Urinary bladder (tissue), 4 donors: ENCODE measurements at places on chromosomes 4 and X. TPM values are rescaled to one million over a fixed set of nuclear protein-coding genes. Genes with fewer than 3 reads are reported as not detected.

DNA sequence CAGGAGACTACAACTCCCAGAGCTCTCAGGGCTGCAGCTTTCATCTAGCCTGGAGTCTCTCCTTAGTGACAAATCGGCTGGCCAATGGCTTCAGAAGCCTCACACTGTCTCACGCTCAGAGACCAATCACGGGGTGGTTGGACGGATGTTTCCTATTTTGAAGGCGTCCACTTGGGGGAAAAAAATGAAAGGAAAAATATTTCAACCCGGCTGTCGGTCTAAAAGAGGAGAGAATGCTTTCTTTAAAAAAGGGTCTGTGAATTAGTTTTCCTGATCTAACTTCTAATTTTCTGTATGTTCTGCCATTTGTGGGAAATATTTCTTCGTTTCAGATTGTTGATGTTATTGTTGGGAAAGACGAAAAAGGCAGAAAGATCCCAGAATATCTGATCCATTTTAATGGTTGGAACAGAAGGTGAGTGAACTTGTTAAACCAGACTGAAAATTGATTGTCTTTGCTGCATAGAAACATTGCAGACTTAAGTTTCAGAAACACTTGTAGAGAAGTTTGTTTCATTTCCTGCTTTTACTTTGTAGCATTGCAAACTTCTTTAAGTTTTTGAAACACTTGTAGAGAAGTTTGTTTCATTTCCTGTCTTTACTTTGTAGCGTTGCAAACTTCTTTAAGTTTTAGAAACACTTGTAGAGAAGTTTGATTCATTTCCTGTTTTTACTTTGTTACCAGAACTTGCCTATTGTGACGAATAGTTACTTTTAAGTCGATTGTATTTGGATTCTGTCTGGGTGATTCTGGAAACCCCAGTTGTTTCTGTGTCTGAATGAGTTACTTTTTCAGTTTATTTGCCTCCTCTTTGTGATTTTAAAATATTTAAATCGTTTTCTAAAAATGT lies 1.6 kb downstream of the MSL3 start:
- DNase-seq: peak; percentile 82

DNA sequence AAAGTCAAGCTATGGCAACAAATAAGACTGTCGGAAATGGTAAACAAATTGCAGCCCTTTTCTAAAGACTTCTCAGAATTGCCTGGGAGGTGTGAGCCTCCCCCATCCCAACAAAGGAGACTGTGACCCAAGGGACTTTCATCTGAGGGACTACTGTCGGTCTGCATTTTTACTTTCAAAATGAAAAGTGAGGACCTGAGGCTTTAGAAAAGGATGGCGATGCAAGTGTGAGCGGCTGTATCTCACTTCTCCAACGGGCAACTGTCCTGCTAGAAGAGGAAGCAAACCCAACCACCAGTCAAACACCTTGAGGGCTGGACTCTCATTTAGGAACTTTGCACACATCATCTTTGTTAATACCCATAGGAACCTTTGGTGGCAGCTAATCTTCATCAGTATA lies 62.6 kb upstream of the CLNK start:
- DNase-seq: no peak

DNA sequence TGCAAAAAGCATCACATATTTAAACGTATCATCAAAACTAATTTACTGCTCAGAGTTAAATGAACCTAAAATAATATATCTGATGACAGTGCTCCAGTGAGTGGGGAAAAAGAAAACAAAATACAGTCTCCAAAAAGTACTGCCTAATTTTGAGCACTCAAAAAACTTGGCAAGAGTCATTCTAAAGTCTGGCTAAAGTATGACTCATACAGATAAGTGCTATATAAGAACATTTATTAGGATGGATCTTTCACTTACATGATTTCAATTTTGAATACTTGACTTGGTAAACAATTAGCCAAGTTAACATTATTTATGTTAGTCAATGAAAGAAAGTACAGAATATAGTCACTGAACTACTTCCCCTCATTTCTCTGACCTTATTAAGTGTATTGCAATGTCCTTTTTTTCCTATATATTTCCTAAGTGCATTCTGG lies 27.2 kb downstream of the FBXO8 start:
- no peak for DNase-seq

The MAGEC3 gene
- not detected for total RNA-seq

- no peak for DNase-seq
These were observed 102.0 kb upstream of the LSM6 start for GRCh38 chr4:146073517-146073916.

The ANKRD50 gene
- total RNA-seq: 149 TPM

DNA sequence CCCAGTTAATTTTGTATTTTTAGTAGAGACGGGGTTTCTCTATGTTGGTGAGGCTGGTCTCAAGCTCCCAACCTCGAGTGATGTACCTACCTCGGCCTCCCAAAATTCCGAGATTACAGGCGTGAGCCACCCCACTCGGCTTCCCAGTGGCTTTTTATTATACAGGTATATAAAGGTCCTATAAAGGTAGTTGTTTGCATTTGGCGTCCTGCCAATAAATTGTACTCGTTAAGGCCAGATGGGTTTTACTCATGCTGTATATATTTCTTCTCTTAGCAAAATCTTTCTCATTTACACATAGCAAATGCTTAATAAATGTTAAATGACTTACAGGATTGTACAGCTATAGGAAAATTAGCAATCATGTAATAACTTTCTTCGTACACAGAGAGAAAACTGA lies 6.9 kb downstream of the SHROOM3 start:
- no peak for DNase-seq
